ENCODE measurements at places on chromosomes 12 and 14.
A peak's percentile ranks its signal among the peaks of the same experiment; 100 is the strongest.

GRCh38 chr12:50723865-50724264 is 40.0 kb upstream of the ATF1 start:
- no peak for DNase-seq

DNA sequence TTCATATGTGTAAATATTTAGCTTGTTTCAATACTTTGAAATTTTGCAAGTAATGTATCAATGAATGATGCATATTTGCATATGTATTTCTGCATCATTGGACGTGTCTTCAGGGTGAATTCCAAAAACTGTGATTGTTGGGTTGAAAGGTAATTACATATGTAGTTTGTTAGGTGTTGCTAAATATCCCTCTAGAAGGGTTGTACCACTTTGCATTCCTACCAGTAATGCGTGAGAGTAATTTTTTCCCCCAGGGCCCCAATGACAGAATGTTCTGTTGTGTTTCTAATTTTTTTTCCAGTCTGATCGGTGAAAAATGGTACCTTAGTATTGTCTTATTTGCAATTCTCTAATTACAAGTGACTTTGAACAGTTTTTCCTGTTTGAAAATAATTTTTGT is 408.9 kb downstream of the NAV3 start:
- DNase-seq, result no peak

DNA sequence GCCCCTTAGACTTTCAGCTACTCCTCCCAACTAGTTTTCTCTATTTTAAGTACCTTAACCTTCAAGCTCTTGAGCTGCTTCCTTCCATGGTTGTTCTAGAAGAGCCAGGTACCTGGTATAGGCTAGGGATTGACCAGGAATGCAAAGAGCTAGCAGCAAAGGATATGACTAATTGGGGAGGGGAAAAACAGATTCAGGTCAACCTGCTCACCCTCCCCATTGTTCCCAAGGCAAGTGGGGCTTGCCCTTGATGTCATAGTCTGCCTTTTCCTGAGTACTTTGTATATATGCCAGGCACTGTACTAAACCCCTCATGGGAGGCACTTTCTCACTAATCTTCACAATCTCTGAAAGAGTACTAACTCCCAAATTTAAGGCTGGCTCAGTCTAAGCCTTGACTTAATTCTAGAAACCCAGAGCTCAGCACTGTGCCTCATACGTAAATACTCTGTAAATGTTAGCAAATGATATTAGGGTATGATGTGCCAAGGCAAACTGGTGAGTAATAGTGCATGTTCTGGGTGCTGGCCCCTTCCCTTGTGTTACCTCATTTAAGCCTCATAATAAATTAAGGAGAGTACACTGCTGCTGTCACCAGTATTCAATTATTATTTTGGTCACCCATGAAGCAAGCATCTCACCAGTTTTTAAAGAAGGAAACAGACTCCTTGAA is 42.2 kb downstream of the SUDS3 start:
- peak; percentile 43 for DNase-seq

DNA sequence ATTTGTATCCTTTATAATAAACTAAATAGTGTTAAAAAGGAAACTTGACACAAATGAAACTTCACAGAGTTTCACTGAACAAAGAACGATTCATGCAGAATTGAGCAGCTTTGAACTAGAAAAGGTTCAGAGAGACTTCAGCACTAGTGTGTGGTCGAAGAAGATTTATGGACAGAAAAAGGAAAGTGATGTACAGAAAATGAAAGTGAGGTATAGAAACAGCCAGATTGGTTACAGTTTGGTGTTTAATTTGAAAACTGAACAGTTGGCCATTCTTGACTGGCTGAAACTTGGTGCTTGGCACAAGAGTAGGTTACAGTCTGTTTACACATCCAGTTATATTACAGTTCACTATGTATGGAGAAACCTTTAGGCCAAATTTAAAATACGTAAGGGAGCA is 207.1 kb downstream of the GALC start:
- no peak for DNase-seq

- no peak for DNase-seq
Observed at GRCh38 chr14:21965042-21965441, 291.4 kb upstream of the OR4E1 start.

GRCh38 chr14:69880893-69881292 is 1.7 kb downstream of the SMOC1 start:
- no peak for DNase-seq

GRCh38 chr14:103286968-103287850 is 46.8 kb upstream of the EIF5 start:
- no peak for DNase-seq

- peak; percentile 11 for DNase-seq
Observed at GRCh38 chr12:40375076-40375475, 150.3 kb downstream of the LRRK2 start.

DNA sequence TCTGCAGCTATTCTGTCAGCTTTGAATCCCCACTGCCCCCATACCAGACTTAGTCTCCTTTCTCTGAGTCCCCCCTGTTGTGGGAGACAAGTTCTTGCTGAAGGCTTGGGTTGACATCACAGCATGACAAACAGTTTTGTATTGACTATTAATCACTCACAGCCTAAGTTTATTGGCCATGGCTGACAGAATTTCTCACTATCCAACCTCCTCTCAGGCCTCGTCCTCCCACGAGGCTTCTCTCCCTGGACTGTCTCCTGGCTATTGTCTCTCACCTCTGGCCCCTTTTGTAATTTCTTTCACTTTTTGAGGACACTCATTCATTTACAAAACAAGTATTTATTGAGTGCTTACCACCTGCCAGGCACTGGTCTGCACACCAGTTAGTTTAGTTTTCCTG is 35.2 kb upstream of the DCD start:
- no peak for DNase-seq

DNA sequence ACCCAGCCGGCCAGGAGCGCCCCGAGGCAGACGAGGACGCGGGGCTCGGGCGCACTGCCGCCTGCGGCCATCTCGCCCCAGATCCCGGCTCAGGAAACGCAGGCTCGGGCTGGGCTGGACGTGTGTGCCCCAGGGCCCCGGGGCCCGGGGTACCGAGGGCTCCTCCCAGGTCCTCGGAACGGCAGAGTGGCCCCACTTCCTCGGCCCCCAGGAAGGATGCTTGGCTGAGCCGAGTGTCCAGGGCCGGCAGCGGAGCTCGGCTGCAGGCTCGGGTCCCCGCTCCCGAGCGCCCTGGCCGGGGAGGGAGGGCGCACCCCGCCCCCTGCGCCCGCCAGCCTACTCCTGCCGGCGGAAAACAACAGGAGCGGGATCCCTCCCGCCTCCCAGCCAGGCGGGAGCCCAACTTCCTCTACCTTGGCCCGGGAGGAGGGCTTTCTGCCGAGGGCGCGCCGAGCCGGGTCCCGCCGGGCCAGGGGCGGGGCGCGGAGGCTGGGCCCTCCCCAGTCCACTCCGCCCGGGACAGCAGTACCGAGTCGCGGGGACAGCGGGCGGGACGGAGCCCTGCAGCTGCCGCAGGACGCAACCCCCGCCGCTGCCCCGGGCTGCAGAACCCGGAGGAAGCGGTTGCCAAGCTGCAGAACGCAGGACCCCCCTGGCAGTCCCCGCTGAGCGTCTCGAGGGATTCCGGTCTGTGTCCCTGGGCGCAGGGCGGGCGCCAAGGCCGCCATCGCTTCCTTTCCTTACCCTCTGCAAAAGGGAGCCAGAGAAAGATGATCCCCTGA is at the start of gene VSIG10:
Gene VSIG10, minus strand, starts transcription at position 411 of the 782 bp plus-strand sequence. Its CDS starts 340 bp downstream, at position 71.
- peak; percentile 81 for DNase-seq

DNA sequence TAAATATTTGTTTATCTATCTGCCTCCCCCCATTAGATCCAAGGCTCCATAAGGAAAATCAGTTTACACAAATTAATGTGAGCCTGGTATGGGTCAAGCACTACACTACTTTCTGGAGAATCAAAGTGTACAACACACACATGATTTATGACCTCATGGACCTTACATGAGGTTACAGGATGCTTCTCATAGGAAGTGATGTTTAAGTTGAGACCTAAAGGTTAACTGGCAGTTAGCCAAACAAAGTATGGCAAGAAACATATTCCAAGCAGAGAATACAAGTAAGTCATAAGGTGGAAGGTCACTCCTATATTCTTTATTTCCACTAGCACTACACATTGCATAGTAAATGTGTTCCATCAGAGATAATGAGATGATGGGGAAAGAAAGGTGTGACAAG is 39.2 kb downstream of the OSBPL8 start:
- peak; percentile 2 for DNase-seq

DNA sequence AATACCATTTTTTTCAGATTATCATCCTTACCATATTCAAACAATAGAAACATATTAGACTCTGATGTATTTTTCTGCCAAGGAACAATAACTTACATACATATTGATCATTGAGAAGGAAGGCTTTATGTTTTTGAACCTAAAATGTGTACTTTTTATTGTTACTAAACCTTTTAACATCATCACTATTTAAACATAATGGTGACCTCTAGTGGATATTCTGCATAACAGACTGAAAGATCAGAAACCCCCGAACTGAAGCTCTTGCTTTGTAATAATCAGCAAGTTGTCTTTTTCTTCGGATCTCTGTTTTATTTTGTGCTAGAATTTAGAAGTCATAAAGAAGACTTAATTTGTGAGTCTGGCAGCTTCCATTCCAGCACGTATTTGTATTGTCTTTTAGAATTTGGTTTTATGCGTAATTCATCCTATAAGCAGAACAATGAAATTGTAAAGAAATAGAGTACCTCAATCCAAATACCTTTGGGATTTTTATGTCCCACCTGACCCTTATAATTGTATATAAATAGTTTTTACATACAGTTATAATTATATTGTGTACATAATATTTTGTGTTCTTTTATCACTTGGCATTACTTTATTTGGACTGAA is 125.9 kb upstream of the ATF1 start:
- peak; percentile 76 for DNase-seq

Data from ELR (cell line).